ENCODE measurements at places on chromosomes 6 and 20.

DNA sequence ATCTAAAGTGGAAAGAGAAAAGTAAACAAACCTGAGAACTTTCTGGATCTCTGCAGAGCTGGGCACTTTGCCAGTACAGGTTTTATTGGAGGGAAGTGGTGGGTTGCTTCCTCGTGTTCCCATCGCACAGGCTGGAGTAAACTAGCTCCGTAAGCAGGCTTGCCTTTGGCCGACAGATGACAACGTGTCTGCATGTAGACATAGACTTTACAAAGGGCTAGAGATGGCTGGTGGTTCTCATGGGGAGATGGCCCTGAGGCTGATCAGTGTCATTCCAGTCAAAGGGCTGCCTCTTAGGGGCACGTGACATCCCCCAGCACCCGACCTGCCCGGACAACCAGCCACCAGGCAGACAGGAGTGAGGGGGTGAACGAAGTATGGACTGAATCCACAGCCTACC lies 98.8 kb downstream of the YTHDF1 start:
- DNase-seq: no peak

DNA sequence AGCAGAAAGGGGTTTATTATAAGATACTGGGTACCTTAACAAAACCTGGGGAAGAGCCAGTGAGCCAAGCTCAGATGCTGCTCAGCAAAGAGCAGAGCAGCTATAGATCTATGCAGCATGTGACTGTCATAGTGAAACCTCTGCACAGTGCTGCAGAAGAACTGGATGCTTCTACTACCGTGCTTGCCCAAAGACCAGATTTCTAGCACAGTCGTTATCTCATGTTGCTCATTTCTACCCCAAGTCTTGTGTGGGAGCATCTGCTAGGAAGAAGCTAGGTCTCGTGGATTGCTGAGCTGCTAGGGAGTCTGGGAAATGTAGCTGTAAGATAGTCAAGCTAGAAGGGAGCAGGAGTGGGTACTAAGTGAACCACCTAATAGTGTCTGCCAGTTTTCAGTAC lies 31.7 kb upstream of the GNRH2 start:
- no peak for DNase-seq

GRCh38 chr20:49513009-49513408 lies 30.5 kb upstream of the KCNB1 start:
- no peak for DNase-seq

GRCh38 chr6:22726966-22727365 lies 157.6 kb downstream of the HDGFL1 start:
- no peak for DNase-seq

DNA sequence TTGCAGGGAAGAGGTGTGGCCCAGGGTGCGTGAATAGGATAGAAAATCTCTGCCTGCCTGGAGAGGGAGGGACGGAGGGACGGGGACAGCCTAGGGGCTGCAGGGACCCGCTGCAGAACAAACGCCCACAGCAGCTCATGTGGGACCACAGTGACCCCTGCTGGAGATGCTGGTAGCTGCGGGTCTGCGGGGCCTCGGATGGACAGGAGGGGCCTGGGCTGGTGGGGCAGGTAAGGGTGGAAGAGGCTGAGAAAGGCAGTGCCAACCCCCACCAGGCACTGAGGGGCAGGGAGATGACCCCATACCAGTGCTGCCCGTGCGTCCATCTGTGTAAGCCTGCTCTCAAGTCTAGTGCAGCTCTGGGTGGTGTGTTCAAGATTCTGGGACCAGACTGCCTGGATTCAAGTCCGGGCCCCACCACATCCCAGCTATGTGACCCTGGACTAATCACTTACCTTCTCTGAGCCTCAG lies 39.4 kb downstream of the KIAA1755 start:
- peak; percentile 47 for DNase-seq

GRCh38 chr20:25247000-25247517 lies 826 bp upstream of the PYGB start:
- no peak for DNase-seq
